ENCODE measurements at places on chromosomes 12 and 14.

- no peak for DNase-seq
Observed at GRCh38 chr12:132292328-132293319, 36.8 kb downstream of the GALNT9 start.

DNA sequence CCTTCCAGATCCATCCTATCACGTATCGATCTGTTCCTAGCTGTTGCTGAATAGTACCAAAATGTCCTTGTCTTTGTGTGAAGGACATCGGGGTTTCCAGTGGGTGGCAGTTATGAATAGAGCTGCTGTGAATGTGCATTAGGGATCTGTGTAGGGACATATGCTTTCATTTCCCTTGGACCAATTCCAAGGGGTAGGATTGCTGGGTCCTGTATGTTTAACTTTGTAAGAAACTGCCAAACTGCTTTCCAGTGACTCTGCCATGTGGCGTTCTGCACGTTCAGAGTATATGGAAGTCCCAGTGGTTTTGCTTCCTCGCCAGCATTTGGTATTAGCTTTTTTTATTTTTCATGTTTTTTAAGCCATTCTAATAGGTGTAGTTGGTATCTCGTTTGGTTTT is 28.6 kb downstream of the PACS2 start:
- DNase-seq = no peak

DNA sequence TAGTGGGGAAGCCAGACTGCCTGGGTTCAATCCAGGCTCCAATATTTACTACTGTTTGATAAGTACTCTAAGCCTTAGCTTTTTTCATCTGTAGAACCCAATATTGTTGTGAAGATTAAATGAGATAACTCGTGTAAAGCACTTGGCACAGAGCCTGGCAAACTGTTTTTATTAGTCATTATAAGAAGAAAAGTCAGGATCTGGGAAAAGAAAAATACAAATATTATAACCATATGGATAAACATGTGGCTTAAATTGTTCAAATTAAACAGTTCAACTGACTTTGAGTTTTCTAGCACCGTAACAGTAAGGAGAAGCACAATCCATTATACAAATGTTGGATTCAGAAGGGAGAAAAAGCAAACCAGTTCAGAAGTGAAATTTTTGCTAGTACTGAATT is 22.0 kb upstream of the CDK17 start:
- no peak for DNase-seq

- DNase-seq = no peak
Observed at GRCh38 chr12:94710933-94711332, 60.6 kb upstream of the TMCC3 start.

DNA sequence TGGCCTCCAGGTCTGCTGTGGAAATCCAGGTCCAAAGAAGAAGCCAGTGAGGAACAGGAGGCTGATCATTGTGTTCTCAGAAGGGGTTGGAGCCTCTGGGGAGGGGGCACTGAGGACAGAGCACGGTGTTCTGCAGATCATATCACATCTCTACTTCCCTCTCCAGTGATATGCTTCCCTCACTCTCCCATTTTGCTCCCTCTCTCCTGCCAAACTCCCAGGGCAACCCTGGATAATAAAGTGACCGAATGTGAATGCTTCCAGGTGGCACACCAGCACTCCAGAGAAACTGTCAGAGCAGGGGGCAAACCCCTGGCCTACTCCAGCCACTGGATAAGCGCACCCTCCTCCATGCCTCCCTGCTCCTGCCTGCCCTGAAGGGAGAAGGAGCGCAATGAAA is 57.8 kb downstream of the DPF3 start:
- no peak for DNase-seq

Measured in kidney glomerular epithelial cell (primary cell).